AG04449 (cell line): ENCODE measurements at places on chromosomes 3 and 15.
A peak's percentile ranks its signal among the peaks of the same experiment; 100 is the strongest.

DNA sequence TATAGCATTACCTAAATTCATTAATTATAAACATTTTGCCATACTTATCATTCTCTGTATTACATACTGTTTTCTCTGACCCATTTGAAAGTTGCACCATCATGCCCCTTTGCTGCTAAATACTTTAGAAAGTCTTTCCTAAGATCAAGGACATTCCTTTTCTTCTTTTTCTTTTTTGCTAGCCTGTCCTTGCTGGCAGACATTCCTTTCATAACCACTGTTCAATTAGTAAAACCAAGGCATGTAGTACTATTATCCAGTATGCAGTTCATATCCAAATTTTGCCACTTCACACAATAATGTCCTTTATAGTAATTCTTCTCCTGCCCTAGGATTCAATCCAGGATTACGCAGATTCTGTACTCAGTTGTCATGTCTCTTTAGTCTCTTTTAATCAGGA, 321.0 kb upstream of the C2CD4B start:
- DNase-seq = peak; percentile 46

- no peak for DNase-seq
Measured at GRCh38 chr15:70281811-70282307, 184.1 kb upstream of the TLE3 start.

GRCh38 chr15:41307679-41308078, 24.7 kb downstream of the OIP5 start:
- DNase-seq = no peak

DNA sequence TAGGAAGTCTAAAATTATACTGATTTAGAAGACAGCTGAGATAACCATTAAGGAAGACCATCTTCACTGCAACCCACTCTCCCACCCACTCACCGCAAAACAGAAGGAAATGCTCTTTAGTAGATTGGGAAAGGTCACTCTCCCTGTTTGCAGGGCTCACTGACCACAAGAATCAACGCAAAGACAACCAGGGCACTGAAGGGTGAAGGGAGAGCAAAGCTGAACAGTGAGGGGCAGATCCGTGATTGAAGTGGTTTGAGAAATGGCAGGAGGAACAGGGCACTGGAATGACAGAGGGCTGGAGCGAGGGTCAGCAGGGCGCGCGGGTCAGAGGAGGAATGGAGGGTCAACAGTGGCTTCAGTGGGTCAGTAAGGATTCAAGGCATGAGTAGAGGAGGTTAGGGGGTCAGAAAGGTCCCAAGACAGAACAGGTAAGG, 520 bp downstream of the MESD start:
- DNase-seq = no peak

GRCh38 chr15:73716417-73716816, 32.2 kb downstream of the CD276 start:
- DNase-seq = no peak

GRCh38 chr3:13133471-13133981, 60.3 kb upstream of the IQSEC1 start:
- no peak for DNase-seq

- no peak for DNase-seq
Measured at GRCh38 chr3:79378064-79378463, 389.7 kb downstream of the ROBO1 start.

GRCh38 chr15:80072285-80072994, 13.0 kb downstream of the ZFAND6 start:
- DNase-seq = peak; percentile 67

DNA sequence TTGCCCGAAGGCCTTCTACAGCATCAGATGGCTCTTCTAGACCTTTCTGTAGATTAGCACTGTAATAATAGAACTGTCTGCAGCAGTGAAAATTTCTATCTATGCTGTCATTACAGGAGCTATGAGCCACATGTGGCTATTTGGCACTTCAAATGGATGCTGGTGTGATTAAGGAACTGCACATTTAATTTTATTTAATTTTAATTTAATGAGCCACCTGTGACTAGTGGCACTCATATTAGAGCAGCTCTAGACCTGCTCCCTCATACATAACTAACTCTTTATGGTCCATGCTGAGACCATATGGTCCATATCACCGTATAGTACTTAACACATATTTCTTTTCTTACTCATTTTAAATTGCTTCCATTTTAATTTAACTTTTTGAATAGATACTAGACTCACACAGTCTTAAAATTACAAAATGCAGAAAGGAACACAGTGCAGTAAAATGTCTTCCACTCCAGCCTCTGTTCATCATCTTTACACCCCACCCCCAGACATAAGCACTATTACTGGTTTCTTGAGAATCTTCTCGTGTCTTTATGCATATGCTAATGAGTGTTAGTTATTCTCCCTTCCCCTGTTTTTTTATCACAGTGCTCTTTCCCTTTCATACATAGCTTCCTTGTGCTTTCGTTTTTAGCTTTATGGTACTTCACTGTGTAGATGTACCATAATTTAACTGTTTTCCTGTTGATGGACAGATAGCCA, 9.6 kb downstream of the LSM3 start:
- DNase-seq = no peak

GRCh38 chr3:190811775-190812480, 50.6 kb downstream of the GMNC start:
- DNase-seq = peak; percentile 3

DNA sequence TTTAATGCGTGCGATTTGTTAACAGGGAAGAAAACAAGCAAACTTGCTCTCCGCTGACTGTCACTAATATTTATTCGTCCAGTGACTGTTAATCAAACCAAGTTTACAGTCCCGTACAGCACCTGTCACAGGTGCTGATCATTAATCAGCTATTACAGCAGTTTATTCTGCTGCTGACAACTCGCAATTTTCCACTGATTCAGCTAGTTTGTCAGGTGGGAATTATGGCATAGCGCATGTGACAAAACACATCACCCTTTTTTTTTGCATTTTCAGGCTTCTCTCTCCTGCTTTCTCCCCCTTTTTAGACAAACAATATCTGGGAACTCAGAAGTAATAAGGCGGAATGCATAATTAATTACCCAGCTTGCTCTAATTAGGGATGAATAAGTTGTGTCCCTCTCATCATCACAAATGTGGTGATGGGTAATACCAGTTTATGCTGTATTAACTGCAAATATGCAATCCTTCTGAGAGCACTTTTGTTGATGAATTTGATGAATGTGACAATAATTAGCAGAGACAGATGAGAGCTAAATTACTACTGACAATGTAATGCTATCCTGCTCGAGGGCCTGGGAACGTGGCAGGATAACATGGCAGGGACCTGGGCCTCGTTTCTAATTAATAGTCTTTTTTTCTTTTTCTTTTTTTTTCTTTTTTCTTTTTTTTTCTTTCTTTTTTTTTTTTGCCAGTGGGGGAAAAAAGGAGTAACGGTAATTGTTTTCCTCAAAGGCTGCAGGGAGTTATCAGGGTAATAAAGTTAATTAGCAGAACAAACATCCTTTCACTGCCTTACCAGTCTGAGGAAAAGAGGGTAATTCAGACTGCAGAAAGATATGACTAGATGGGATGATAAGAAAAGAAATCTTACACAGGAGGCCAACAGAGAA, 150.3 kb upstream of the SOX2 start:
- DNase-seq = no peak

- DNase-seq = no peak
Measured at GRCh38 chr3:106540743-106541142, 671.9 kb upstream of the CBLB start.

GRCh38 chr3:14077310-14077709, 47.4 kb downstream of the CHCHD4 start:
- no peak for DNase-seq

DNA sequence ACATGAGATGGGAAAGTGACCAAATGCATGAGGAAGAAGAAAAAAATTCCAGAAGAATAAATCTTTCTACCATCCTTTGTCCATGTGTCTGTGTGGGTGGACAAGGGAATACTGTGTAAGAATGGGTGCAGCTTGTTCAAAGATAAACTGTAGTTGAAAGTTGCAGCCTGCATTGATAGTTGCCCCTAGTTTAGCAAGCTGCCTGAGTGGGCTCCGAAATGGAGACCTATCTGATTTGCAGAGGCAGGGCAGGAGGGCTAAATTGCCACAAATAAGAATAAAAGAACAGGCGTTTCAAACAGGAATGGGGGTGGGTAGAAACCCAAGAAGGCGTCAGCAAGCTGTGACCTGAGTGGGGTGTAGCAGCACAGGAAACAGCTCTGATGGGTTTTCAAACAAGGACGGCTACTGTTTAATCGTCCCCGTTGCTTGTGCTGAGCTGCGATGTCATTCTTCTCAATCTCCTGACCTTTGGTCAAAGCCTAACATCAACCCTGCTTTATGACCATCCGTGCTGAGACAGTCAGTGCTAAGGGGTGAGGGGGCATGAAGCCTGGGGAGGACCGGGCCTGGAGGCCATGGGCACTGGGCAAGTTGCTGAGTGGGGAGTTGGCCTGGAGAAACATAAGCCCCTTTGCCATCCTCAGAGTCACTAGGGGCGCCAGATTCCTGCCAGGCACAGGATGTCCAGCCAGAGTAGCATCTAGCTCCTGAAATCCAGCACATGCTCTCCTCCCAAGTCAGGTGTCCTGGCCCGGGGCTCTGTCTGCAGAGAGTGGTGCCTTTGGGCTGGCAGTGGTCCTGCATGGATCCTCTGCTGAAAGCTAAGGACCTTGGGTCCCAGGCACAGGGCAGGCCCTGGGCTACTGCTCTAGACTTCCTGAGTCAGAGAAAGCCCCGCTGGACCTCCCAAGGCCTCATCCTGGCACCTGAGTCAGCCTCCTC, 19.2 kb upstream of the C15orf39 start:
- DNase-seq = no peak

DNA sequence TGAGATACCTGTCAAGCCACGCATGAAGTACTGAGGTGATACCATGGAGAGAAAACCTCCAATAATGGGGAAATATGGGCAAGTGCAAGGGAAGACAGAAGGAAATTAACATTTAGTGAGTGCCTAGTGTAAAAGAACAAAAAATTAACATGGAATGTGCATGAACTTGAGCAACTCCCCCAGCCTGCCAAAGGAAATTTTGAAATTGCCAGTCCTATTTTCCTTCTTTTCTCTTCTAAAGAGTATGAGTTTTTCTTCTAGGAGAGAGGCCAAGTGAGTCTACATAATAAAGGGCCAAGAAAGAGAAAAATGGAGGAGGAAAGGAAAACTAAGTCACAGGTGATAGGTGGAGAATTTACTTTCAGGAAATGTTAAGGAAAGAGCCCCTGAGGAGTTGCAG, 602.4 kb upstream of the MDFIC2 start:
- DNase-seq = no peak

DNA sequence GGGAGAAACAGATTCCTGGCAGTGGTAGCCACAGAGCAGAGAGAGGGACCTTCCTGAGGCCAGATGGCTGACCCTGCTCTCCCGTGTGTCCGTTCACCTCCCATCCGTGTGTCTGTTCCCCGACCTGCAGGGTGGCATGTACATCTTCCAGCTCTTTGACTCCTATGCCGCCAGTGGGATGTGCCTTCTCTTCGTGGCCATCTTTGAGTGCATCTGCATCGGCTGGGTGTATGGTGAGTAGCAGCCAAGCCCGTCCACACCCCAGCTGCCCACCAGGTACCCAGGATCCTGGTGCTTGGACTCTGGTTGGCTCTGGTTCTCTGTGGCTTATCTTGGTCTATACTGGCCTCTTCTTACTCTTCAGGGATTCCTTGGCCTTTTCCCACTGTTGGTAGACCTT, 59.5 kb upstream of the SLC6A1 start:
- no peak for DNase-seq

- DNase-seq = no peak
Measured at GRCh38 chr15:61685534-61685933, 374.7 kb downstream of the VPS13C start.

GRCh38 chr3:179181021-179181472, 32.9 kb downstream of the PIK3CA start:
- DNase-seq = no peak
